Cerebellar nuclear complex (tissue), 1 donor: ENCODE measurements at places on chromosomes 16 and 17.

- DNase-seq = no peak
Observed at GRCh38 chr17:55510986-55511721, at the start of gene SMIM36. SMIM36 (minus strand) TSS chr17:55511452.

DNA sequence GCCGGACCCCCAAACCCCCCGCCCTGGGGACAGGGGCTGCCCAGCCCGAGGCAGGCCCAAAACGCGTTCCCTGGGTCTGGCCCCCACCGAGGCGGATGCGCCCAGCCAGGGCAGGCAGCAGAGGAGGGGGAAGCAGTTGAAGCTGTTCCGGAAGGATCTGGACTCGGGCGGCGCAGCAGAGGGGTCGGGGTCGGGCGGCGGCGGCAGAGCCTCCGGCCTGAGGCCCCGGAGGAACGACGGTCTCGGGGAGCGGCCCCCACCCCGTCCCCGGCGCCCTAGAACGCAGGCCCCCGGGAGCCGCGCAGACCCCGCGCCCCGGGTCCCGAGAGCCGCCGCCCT lies 22.9 kb upstream of the ZFPM1 start:
- no peak for DNase-seq

GRCh38 chr17:47301161-47301560 lies 22.6 kb upstream of the EFCAB13 start:
- no peak for DNase-seq

- no peak for DNase-seq
Observed at GRCh38 chr17:80065478-80066170, 29.2 kb downstream of the CCDC40 start.

DNA sequence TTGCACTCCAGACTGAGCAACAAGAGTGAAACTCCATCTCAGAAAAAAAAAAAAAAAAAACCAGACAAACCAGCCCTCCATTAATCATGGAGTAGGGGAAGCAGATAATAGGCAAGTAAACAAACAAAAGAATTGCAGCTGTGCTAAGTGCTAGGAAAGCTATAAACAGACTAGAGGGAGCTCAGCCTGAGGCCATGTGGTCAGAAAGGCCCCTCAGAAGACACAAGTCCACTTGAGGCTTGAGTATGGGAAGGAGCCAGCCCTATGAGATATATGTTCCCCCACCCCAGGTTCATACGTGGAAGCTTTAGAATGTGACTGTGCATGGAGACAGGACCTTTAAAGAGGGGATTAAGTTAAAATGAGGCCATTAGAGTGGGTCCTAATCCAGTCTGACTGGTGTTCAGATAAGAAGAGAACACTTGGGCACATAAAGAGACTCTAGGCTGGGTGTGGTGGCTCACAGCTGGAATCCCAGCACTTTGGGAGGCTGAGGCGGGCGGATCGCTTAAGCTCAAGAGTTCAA lies 132.6 kb upstream of the NOL11 start:
- DNase-seq = no peak

- peak; percentile 80 for DNase-seq
Observed at GRCh38 chr16:21264571-21265036, 13.5 kb downstream of the CRYM start.

DNA sequence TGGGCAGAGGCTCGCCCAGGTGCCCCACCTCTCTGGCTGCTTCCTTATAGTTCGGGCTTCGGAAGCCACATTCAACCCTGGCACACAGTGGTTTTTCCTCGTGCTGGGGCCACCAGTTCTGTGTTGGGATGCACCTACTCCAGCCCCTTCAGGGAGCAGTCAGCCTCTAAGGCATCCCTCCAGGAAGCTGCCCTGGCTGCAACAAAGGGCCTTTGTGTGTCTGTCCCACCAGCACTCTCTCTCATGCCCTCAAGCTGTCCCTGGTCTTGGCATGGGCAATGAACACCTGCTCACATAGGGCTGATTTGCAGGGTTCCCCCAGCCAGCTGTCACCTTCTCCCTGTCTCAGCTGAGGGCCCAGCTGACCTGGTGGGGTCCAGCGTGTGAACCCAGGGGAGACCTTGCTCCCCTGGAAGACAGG lies 754 bp upstream of the NOXO1 start:
- DNase-seq = no peak

GRCh38 chr17:42553161-42553818 lies 567 bp downstream of the HSD17B1 start:
- no peak for DNase-seq
